ENCODE measurements at places on chromosomes 12 and 14.

DNA sequence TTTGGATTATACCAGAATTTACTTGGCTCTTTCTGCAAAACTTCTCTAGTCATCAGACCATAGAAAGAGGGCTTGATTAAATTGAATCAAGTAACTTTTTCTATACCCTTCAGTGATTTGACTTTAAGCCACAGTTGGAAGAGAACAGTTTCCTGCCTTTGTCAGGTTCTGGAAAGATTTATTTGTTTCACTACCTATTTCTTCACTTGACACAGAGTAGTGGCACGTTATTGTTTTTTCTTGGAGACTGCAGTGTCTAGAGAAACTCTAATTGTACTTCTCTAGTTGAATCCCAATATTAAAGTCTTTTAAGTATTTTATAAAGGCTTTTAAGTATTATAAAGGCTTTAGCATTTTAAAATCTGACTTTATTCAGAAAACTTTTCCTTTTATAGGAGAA lies 138.1 kb downstream of the TMEM117 start:
- DNase-seq: no peak

DNA sequence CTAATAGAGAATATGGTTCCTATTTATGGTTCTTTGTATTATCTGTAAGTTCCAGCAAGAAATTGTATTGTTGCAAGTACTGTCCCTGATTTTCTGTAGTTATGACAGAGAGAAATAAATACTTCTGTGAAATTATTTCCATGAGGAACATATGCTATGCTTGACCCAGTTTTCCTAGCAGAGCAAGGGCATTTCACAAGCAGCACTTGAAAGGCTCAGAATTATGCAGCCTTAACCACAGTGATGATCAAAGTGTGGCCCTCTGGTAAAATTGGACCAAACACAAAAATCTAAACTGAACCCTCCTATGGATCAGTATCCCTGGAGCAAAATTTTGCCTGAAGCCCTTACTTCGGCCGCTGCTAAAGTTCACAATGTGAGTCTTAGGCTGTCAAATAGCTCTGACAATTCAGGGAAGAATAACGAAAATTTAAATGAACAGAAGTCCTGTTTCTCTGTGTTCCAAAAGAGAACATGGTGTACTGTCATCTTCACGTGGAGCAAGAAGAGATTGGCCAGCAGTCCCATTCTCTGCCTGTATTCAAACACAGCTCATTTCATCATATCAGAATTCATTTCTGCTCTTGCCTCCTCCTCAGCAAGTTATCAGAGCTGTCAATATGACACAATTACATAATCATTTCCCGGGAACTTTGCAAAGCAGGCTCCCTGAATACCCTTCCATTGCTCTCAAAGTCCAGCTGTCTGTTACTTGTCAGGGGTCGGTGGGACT lies 471.9 kb downstream of the RPS29 start:
- no peak for DNase-seq

GRCh38 chr14:99609245-99610170 lies 5.5 kb upstream of the CCDC85C start:
- no peak for DNase-seq

GRCh38 chr12:46388427-46389021 lies 16.0 kb upstream of the SLC38A2 start:
- DNase-seq: no peak

DNA sequence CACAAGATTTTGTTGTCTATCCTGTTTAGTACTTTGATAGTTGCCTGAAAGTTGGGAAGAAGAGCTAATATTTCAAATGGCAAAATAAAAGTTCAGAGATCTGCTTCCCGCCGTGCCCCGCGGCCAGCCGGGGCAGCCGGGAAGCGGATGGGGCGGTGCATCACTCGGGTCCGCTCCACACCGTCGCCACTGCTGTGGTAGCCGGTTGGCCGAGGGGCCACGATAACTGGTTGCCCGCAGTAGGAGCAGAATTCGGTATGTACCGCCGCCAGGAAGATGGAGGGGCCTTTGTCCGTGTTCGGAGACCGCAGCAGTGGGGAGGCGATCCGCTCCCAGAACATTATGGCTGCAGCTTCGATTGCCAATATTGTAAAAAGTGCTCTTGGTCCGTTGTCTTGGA lies 427.2 kb upstream of the PDE3A start:
- DNase-seq: no peak

DNA sequence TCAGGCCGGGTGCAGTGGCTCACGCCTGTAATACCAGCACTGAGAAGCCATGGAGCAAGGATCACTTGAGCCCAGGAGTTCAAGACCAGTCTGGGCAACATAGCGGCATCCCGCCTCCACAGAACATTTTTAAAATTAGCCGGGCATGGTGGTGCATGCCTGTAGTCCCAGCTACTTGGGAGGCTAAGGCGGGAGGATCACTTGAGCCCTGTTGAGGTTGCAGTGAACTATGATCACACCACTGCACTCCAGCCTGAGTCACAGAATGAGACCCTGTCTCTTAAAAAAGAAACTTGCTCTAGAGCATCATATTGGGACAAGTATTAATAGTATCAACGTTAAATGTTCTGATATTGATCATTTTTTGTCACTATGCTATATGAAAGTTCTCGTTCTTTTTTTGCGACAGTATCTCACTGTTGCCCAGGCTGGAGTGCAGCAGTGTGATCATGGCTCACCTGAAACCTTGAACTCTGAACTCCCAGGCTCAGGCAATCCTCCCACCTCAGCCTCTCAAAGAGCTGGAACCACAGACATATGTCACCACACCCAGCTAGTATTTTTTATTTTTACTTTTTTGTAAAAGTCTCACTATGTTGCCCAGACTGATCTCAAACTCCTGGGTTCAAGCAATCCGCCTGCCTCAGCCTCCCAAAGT lies 47.7 kb downstream of the CCDC85C start:
- no peak for DNase-seq

GRCh38 chr14:34164162-34164864 lies 213.4 kb upstream of the EGLN3 start:
- no peak for DNase-seq

DNA sequence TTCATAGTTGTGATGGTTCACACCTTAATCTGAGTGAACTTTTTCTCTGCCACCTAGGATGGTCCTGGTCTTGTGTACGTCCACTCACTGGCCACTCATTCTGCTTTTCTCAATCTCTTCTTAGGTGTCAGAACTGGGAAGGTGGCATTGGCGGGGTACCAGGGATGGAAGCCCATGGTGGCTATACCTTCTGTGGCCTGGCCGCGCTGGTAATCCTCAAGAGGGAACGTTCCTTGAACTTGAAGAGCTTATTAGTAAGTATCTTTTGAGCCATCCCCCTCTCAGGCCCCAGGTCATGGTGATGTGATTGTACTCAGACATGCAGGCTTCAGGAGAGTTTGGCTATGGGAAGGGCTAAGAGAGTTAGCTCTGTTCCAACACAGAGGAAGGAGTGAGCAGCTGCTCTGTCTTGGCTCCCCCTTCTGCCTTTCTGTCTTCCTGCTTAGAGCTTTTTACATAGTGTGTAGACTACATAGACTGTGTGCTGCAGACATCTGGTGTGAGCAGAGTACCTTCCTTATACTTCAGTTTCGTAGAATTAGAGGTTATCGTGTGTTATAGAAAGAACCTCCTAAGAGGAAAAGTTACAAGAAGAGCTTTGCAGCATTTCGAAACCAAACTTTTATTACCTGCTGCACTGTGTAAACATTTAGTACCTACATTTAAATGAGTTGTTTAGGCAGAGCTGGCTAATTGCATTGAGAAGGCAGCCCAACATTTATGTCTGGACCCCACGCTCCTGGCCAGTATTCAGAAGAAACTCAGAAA lies 54.2 kb downstream of the FNTB start:
- DNase-seq: no peak

GRCh38 chr12:131783915-131784541 lies 44.2 kb upstream of the MMP17 start:
- DNase-seq: no peak

- DNase-seq: no peak
Measured at GRCh38 chr14:50109342-50109741, 7.0 kb downstream of the VCPKMT start.

GRCh38 chr12:93794738-93795137 lies 117.6 kb downstream of the CRADD start:
- no peak for DNase-seq

DNA sequence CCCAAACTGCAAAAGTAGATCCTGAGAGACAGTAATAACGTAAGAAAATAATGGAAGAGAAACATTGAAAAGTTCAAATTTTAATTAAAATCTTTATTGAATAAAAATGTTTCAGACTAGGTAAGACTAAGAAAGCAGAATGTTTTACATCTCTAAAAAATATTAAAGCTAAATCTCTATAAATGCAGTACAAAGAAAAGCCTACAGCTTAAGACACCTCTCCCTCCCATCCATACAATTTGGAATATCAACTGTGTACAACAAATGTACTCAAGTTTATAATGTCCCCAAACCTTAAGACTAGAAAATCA lies 8.5 kb upstream of the CERS5 start:
- no peak for DNase-seq

DNA sequence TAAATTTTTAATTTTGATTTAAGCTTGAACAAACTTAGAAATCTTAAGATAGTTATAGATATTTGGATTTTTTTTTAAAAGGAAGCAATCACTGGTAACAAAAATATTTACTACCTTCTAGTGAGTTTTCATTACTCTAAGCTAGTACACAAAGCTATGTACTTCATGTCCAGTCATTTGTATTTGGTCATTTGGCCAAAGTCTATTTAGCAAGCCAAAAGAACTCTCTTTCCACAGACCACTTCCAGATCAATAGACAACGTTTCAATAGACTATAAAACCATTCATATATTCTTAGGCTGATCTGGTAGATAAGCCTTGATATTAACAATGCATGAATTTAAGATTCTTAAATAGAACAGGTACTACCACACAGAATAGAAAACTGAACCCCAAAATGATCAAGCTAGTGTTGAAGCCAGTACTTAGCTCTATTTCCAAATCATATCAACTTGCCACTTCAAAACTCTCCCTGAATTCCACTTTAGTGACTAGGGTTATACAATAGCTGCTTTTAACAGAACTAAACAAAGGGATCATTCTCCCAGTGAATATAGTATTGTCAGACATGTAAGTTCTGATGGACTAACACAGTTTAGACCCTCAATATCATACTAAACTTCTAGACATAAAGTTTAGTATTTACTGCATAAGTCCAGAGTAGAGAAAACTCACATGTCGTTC lies 21.7 kb downstream of the CAPRIN2 start:
- DNase-seq: no peak

DNA sequence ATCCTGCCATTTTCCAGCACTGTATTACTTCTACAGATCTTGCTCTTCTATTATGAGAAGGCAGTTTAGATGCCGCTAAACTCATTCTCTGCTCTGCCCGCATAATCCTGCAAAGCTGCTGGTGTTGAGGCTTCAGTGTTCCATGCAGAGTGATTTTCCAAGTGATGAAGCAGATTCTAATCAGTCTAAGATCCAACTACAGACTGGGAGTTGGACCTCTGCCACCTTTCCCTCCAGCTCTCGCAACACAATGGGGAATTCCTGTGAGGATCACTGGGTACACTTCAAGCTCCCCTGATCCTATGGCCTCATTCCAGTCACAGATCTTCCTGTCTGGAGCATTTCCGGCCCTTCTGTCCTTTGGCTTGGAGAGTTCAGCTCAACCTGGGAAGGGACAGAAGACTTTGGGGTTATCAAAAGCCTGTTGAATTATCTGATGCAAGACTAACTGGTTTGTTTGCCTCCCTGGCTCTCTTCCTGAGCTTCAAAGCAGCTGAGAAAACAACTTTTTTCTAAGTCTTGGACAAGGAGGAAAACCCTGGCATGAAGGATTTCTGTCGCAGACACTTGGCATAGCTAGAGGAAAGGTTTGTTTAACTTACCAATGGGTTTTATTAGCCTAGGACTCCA lies 333.9 kb downstream of the ZFP36L1 start:
- DNase-seq: no peak

GRCh38 chr14:72763892-72764291 lies 130.0 kb downstream of the DPF3 start:
- peak; percentile 7 for DNase-seq

DNA sequence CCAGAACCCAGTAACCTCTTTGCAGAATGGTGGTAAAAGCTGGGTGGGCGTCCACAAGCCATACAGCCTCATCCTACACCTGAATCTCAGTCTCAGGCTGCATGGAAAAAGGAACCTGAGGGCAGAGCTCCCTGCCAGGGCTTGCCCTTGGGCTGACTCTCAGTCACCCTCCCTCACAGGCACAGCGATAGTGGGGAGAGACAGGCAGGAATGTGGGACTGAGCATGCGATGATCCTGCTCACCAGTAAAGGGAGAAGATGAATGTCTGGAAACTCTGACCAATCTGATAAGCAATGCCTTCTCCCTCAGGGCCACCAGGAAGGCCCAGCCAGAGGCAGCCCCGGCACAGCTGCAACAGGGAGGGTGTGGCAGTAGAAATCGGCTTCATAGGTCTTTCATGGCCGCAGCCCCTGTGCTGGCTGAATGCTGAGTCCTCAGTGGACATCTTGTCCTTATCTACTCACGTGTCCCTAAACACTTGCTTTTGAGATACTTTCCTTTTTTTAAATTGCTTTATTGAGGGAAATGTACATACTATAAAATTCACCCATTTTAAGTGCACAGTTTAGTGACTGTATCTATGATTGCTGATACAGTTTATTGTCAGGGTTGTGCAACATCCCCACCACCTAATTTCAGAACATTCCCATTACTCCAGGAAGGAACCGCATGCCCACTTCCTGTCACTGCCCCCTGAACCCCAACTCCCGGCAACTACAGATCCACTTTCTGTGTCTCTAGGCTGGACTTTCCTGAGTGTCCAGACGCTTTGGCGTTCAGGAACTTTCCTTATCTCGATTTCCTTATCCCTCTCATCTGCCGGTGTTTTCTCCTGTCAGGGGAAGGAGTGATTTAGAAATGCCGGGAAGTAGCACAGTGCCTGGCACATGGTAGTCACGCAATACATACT lies 258.1 kb downstream of the PCNX1 start:
- DNase-seq: no peak

- DNase-seq: no peak
Measured at GRCh38 chr12:26319511-26319910, 124.1 kb downstream of the SSPN start.

GRCh38 chr14:39302124-39302810 lies 68.6 kb downstream of the MIA2 start:
- DNase-seq: no peak

GRCh38 chr12:25347716-25348592 lies 97.2 kb upstream of the KRAS start:
- no peak for DNase-seq

DNA sequence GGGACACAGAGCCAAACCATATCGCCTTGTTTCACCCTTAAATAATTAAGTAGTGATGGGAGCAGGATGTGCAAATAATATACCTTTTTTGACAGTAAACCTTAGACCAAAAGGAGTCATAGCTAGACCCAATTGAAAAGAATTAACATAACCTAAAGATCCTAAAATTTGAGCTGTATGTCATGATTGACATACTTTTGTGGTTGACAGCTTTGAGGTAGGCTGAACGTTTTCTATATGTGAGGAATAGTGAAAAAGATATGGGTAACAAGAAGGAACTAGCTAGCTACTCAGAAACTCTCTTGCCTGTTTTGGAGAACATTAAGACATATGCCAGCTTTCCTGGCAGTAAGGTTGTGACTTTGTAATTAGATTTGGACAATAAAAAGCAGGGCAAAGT lies 320.6 kb downstream of the KCNC2 start:
- DNase-seq: no peak

GRCh38 chr12:113005762-113006161 lies 27.4 kb downstream of the OAS2 start:
- DNase-seq: no peak

GRCh38 chr12:130115646-130116045 lies 46.6 kb upstream of the FZD10 start:
- DNase-seq: no peak
